ENCODE measurements at places on chromosomes 3 and 15. TPM values are rescaled to one million over a fixed set of nuclear protein-coding genes. Genes with fewer than 3 reads are reported as not detected.

GALNT15 gene
- total RNA-seq = 0.05 TPM

EHD4 gene
- total RNA-seq = 10.5 TPM

STAC gene
- total RNA-seq = 2.5 TPM

GOLGA8T gene
- 1.7 TPM for total RNA-seq

MEGF11 gene
- total RNA-seq = 0.39 TPM

VIPR1 gene
- total RNA-seq = 0.63 TPM

HTR3E gene
- not detected for total RNA-seq

GLDN gene
- 0.07 TPM for total RNA-seq

TTC21A gene
- 1.9 TPM for total RNA-seq

TMEM266 gene
- 0.09 TPM for total RNA-seq

DAZL gene
- total RNA-seq = not detected

MESP1 gene
- total RNA-seq = 8.5 TPM

RNU5B-1 gene
- not detected for total RNA-seq

APH1B gene
- total RNA-seq = 21.6 TPM

FBXO40 gene
- not detected for total RNA-seq

IQCH gene
- total RNA-seq = 1.8 TPM

AEN gene
- total RNA-seq = 72.0 TPM

COL6A6 gene
- total RNA-seq = not detected

TRANK1 gene
- total RNA-seq = 2.6 TPM

GP9 gene
- not detected for total RNA-seq
